ENCODE measurements at places on chromosomes 3 and 15.

DNA sequence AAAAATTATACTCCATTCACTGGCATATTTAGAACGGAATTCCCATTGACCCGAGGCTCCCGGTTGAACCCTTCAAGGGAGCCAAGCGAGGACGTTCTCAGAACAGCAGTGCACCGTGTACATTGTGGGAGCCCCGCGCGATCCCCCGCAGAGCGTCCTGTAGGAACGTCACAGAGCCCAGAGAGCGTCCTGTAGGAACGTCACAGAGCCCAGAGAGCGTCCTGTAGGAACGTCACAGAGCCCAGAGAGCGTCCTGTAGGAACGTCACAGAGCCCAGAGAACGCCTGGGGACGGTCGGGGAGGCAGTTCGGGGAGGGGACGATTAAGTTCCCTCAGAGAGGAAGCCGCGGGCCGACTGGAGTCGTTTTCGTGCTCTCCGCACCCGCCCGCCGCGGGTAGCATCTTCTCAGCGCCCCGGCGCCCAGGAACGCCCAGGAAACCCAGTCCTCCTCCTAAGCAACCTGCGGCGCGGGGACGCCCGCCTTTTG, 506 bp upstream of the ATP1B3 start:
- peak; percentile 85 for DNase-seq

DNA sequence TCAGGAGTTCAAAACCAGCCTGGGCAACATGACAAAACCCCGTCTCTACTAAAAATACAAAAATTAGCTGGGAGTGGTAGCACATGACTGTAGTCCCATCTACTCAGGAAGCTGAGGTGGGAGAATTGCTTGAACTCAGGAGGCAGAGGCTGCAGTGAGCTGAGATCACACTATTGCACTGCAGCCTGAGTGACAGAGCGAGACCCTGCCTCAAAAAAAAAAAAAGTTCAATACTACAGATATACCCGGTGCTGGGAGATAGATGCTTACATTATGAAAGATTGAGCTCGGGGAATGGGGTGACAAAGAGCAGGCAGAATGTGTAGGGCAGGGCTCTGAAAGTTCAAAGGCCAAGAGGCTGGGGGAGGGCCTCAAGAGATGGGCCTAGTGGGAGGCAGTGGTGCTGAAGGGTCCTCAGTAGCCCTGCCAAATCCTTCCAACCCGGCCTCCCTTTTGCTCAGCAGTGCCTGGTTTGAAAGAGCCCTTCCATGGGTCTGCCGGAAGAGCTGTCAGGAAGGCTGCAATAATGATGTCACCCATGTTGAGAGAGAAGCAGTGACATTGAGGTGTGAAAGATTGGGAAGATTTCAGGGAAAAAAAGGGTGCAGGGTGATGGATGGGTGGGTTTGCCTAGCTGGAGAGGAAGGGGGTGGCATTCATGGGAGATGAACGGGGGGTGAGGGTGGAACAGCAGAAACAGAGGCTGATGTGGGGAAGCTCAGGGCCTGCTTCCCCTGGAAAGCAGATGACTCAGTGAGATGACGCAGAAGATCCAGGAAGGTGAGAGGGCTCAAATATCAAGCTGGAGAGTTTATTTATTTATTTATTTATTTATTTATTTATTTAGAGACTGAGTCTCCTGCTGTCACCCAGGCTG, 20.0 kb upstream of the IREB2 start:
- DNase-seq, result no peak

DNA sequence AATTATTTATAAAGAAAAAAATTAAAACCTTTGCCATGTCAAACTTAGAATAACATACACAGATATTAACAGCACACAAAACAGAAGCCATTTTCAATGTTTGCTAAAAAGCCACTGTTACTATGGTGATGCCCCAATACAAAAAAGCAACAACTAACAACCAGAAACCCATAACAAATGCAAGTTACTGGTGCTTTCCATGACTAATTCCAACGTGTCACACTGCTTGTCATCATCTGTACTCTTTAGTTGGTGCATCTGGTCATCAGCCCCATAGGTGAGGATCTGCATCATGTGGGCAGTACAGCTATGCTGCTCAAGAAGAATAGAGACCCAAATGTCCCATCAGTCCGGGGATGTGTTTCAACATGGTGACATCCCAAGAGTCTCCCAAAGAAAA, 52.8 kb downstream of the ATP8B4 start:
- no peak for DNase-seq

GRCh38 chr15:76575679-76576078, 239.1 kb downstream of the ISL2 start:
- DNase-seq, result no peak

DNA sequence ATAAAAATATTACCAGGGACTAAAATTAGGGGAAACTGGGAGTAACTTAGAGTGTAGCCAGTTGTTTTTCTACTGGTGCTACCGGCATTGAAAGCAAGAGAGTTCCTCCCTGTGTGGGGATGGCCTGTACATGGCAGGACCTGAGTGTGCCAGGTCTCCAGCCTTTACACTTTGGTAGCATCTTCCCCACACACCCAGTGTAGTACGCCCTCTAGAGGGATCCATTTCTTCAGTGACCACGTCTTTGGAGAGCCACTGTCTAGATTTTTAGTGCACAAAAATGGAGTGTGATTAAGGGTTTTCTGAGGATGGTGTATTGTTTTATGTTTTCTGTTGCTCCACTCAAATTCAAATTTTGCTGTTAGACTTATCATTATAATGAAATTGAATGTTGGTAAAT, 507.0 kb upstream of the TPRG1 start:
- no peak for DNase-seq

GRCh38 chr15:42616107-42616506, 40.7 kb downstream of the STARD9 start:
- DNase-seq, result no peak

DNA sequence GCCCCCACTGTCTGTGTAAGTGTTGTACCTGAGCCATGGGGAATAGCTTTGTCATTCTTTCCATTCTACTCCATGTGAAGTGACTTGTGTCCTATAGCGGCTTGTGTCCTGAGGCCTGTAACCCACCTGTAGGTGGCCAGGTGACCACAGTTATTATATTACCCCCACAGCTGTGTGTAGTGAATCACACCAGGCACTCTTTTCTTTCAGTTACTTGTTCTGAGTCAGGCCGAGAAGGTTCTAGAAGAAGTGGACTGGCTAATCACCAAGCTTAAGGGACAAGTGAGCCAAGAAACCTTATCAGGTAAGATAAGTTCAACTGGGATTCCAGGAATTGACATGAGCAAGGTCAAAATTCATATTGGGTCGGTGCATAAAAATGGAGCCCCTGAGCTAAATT, 29.2 kb downstream of the POLG start:
- no peak for DNase-seq

- no peak for DNase-seq
Measured at GRCh38 chr3:173221010-173221409, 80.0 kb upstream of the SPATA16 start.

- DNase-seq, result no peak
Measured at GRCh38 chr3:139219463-139219862, 124.4 kb upstream of the MRPS22 start.

DNA sequence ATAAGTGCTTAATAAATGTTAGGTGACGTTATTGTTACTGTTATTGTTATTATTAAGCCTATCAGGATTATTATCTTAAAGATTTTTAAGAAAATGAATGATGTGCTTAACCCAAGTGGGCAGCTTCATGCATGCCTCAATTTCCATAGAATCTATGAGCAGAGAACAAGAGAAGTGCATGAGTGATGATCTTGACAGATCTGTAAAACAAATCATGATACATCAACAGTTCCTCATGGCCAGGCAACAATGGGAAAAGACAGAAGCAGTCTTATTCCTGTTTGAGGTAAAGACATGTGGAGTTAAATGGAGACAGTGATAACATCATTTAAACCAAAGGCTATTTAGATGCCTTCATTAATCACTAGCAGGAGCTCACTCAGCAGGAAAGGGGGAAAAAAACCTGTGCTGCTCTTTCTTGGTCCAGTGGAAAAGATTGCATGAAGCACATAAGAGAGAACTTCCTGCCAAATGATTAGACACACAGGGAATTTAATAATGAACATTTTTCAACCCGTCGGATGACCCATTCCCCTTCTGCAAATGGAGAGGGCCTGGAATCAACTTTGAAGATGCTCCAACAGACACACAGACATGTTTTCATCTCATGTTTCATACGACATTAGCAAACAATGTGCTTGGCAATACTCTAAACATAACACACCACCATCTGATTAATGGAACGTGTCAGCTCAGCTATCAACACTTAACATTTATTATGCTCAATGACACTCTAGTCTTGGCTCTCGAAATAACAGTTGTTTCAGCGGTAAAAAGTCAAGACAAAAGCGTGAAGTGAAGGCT, 212.2 kb upstream of the LRRN1 start:
- peak; percentile 36 for DNase-seq

GRCh38 chr15:99619712-99620111, 53.9 kb downstream of the MEF2A start:
- DNase-seq, result no peak

DNA sequence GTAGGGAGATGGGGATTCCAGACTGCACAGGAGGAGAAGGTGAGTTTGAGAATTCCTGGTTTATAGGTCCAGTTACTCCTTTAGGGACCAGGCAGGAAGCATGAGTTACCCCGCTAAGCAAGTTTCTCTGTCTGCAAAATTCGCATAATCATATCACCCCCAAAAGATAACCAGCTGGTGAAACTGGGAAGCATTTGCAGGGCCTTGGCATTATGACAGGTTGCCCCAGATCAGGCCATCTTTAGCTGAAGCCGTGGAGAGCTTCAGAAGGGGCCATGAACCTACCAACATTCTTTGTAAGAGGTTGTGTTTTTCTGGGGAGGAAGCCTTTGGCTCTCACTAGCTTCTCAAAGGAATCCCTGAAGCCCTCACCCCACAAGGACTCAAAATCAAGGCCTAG, 29.4 kb downstream of the ATP2B2 start:
- no peak for DNase-seq

DNA sequence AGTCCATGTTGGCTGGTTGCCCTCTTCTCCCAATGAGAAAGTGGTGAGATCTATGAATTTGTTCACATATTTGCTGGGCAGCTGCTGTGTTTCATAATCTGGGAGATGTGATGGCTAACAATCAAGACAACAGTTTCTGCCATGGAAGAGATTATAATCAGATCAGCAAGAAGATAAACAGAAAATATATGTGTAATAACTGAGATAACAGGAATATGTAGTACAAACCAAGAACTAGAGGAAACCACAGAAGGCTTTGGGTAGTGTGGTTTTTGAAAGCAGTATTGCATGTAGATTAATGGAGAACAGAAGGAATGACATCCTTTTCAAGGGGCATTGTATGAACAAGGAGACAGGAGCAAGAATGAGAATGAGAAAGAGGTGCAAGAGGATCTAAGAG, 12.2 kb upstream of the CSTA start:
- no peak for DNase-seq

DNA sequence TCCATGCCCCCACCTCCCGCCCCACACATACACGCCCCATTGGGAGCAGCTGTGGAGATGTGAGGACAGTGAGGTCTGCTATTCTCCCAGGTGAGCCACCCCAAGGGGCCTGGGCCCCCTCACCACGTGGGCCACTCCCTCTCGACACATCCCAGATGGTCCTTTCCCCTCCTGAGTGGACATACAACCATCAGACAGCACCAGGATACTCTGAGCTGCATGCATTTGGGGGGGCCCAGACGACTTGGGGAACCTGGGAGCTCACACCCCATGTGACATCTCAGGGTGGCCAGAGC, 17.5 kb downstream of the FBLN2 start:
- no peak for DNase-seq

- DNase-seq, result no peak
Measured at GRCh38 chr3:30686176-30686575, 79.8 kb downstream of the TGFBR2 start.

DNA sequence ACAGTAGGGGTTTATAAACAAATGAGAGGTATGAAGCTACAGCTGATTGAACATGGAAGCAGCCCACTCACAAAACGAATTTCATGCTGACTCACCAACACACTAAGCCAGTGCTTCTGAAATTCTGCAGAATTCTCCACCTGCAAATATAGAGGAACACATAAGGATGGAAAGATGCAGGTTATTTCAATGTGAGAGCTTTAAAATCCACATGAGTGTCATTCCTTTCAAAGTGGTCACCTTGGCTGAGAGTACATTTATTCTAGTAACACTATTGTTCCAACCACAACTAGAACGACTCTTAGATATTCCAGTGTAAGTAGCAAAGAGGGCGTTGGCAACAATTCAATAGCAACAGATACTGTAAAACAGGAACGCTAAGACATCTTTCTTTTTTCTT, 189.9 kb upstream of the TSC22D2 start:
- no peak for DNase-seq

- DNase-seq, result no peak
Measured at GRCh38 chr15:51224428-51224827, 114.0 kb downstream of the CYP19A1 start.

GRCh38 chr15:99953886-99954285, 220.6 kb upstream of the LYSMD4 start:
- DNase-seq, result no peak

DNA sequence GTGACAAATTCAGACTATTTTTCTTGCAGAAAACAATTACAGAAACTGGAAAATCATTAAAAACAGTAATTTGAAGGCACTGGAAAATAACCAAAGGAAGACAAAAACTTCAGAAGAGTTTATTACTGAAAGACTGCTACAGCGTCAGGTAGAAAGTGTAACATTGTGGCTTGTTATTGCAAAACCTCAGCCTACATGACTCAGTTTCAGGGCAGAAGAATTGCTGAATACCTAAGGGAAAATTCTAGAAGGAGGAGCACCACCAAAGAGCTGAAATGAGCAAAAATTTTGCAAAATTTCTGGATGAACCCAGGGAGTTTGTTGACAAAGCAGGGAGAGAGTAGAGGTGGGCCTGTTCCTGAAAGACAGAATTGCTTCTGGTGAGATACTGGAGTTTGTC, 219.6 kb downstream of the C3orf38 start:
- no peak for DNase-seq

GRCh38 chr3:134594331-134594741, 56.5 kb downstream of the KY start:
- DNase-seq, result peak; percentile 74

DNA sequence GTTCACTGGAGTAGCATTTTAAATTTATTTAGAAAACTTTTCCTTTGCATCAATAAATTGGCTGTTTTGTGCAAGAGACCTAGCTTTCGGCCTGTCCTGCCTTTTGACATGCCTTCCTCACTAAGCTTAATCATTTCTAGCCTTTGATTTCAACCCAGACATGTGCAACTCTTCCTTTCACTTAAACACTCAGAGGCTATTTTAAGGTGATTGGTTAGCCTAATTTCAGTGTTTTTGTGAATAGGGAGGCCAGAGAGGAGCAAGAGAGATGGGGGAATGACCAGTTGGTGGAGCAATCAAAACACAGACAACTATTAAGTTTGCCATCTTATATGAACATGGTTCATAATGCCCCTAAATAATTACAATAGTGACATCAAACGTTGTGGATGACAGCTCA, 333.4 kb downstream of the SLC9A9 start:
- no peak for DNase-seq

DNA sequence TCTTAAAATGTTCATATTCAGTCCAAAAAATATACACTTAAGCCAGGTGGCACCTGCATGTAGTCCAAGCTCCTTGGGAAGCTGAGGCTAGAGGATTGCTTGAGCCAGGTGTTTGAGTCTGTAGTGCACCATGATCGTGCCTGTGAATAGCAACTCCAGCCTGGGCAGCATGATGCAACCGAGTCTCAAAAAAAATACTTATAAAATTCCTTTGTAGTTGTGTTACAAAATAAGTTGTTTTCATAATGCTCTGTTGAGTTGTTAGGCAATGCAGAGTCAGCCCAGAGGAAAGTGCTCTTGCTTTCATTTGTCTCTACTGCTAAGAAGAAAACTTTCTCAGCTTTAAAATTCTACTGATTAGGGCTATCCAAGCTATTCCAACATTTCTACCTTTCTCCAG, 442.8 kb upstream of the ARRDC4 start:
- no peak for DNase-seq

- no peak for DNase-seq
Measured at GRCh38 chr3:152549263-152549662, 280.5 kb downstream of the MBNL1 start.
